NCI-H524 (cell line): ENCODE measurements at places on chromosomes 2 and 18.

DNA sequence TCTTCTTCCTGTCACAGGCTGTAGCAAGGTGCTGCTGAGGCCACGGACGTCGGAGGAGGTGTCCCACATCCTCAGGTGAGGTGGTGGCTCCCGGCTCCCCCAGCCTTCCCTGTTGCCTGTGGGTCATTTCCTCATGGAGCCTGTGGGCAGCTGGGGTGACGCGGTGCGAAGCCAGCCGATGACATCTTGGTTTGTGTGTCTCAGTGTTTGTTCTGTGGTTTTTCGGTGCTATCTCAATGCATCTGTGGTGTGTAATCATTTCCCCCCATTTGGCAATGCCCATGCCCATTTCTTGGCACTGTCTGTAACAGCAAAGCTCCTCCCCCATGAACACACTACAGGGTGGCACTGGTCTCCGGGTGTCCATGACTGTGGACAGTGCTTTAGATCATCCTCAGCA lies 6.6 kb downstream of the D2HGDH start:
- DNase-seq = no peak

DNA sequence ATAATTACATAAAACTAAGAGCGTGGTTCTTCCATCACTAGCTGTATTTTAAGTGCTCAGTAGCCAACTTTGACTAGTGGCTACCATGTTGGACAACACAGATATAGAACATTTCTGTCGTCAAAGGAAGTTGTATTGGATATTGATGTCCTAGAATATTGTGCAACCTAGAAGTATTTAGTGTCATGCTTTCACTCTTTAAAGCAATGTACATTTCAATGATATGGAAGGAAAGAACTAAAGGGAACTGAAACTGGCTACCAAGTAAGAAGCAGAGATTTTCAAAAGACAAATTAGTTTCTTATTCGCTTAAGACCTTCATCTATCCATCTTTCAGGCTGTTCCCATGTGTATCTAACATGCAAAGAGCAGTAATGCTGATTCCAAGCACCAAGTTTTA lies 85.4 kb upstream of the EML6 start:
- DNase-seq = no peak

GRCh38 chr2:132730611-132731010 lies 60.6 kb upstream of the LYPD1 start:
- DNase-seq = no peak

GRCh38 chr2:12890481-12890991 lies 173.8 kb downstream of the TRIB2 start:
- peak; percentile 85 for DNase-seq

GRCh38 chr2:119753041-119753929 lies 6.4 kb upstream of the PTPN4 start:
- peak; percentile 32 for DNase-seq

GRCh38 chr2:649426-650342 lies 27.5 kb downstream of the TMEM18 start:
- DNase-seq = no peak

DNA sequence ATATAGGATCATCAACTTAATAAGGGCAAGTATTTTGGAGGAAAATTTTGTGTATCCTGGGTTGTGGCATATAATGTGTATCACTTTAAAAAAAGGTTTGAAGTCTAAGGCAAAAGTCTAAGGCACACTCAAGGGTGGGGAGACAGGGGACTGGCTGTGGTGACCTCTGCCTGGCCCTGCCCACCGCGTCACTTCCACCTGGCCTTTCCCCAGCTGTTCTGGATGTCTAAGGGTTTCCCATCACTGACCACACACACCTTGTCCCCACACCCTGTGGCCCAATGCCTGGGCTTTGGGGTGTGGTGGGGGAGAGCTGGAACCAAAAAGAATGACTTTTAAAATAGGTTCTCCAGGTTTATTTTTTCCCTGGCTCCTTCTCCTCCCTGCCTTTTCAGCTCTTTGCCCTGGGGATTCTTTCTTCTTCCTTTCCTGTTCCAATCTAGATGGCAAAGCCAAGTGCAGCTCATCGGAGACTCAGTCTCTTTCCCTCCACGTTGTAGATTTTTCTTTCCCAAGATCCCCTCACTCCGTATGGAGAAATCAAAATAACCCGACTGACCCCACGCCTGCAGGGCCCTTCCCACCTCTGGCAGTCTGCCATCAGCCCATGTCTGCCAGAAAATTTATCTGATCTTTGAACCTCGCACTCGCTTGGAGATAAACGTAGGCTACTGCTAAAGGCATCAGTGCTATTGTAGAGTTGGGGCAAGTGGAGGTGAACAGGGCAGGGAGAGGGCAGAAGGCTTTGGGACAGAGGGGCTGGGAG lies 257.2 kb downstream of the DYSF start:
- DNase-seq = no peak

- DNase-seq = peak; percentile 56
Observed at GRCh38 chr2:24659862-24660261, 133.3 kb downstream of the PTRHD1 start.

- DNase-seq = no peak
Observed at GRCh38 chr2:98164256-98164655, 77.3 kb downstream of the VWA3B start.

DNA sequence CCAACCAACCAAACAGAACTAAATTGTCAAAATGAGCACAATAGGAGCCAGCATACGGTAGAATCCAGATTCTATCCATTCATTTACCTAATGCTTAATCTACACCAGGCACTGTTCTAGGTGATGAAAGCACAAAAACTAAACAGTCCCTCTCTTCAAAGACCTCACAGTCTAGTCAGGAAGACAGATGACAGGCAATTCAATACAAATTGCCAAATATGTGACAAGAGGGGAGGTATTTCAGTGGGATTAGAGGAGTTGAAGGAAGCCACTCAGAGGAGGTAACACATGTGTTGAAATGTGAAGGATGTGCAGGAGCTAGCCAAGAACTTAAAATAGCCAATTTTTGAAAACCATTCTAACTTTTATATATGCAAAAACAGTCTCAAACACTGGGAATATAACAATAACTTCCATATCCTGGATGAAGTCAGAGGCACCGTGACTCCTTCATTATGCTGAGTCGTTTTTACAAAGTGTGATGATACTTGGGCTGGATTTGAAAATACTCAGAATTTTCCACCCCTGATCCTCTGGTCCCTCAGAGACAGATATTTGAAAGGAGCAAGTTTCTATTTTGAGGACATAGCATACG lies 204.9 kb downstream of the PID1 start:
- no peak for DNase-seq

- no peak for DNase-seq
Observed at GRCh38 chr2:144937910-144938709, 418.2 kb upstream of the ZEB2 start.

GRCh38 chr2:57884281-57884680 lies 162.3 kb upstream of the VRK2 start:
- no peak for DNase-seq

- DNase-seq = no peak
Observed at GRCh38 chr18:23179416-23179815, 44.1 kb downstream of the CABLES1 start.
